Stimulated activated CD8-positive, alpha-beta memory T cell treated with anti-CD3 and anti-CD28 coated beads, Interleukin-2, amount 100 ng/mL, for 1 hour (primary cell): ENCODE measurements at places on chromosomes 1 and 21.

DNA sequence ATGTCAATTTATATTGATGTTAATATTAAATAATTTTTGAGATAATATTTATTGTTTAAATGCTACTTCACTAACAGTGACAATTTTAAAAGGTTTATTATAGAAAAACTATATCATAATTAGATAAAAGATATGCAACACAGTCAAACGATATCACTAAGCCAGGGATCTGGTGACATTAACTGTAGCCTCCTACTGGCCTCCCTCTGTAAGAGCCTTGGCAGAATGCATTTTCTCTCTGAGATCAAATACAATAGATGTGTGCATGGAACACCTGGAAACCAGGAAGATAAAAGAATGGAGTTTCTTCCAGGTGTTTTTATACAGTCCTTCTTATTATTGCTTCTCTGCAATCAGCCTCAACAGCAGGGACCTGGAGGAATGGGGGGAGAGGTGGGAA lies 1762.1 kb downstream of the BRINP3 start:
- no peak for DNase-seq

DNA sequence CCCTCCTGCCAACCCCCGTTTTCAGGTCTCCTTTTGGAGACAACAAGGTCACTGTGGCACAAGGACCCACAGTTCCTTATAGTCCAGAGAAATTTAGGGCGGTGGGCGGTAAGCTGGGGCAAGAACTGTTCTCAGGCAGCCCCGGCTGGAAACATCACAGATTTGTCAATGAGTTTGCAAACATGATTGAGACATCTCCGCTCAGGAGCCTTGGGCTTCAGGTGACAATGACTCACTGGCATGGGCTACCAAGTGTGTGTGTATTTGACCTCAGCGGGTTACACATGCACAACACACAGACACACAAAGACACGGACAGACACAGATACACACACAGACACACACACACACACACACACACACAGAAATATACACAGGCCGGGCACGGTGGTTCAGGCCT lies 58.2 kb upstream of the ABCG1 start:
- no peak for DNase-seq

GRCh38 chr1:8962812-8963530 lies 17.3 kb downstream of the CA6 start:
- no peak for DNase-seq

DNA sequence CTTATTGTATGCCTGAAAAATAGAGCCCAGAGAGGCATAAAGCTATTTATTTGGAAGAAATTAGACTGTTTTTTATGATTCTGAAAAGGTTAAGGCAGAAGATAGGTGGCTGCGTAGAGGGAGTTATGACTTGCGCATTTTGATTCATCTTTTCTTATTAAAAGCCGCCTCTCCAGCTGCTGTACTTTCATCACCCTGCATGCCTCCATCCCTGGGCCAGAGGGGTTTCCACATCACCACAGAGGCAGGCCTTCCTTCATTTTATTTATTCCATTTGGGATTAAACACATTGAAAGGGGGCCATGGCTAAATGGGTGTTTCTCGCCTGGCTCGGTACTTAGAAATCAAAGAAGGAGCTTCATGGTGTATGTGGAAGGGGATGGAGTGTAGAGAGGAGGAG lies 14.6 kb upstream of the RGS8 start:
- DNase-seq = no peak

GRCh38 chr1:156492013-156492590 lies 8.5 kb downstream of the MEF2D start:
- DNase-seq = no peak

- DNase-seq = peak; percentile 22
These were observed 22.6 kb downstream of the ETNK2 start for GRCh38 chr1:204128964-204129896.
